ENCODE measurements at places on chromosomes 2 and 18. TPM values are rescaled to one million over a fixed set of nuclear protein-coding genes. Genes with fewer than 3 reads are reported as not detected.

NCKAP1 gene
- 211 TPM for total RNA-seq

RIT2 gene
- total RNA-seq = not detected

TMEM169 gene
- total RNA-seq = 0.83 TPM

NAT8 gene
- total RNA-seq = not detected
